ENCODE measurements at places on chromosomes 7 and 10.

DNA sequence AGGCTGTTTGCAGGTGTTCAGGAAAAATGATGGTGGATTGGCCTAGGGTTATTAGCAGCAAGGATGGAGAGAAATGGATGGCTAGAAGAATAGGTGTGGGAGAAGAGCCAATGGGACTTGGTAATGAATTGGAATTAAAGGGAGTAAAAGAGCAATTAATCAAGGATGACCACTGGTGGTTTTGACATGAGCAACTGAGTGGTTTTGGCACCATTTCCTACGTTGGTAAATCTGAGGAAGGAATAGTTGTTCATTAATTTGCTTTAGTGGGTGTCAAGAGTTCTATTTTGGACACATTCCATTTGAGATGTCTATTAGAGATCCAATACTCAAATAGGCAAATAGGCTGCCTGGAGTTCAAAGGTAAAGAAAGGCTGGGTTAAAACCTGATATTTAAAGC, 38.2 kb upstream of the NRBF2 start:
- no peak for DNase-seq

GRCh38 chr7:138295049-138295637, 164.9 kb upstream of the TRIM24 start:
- no peak for DNase-seq

DNA sequence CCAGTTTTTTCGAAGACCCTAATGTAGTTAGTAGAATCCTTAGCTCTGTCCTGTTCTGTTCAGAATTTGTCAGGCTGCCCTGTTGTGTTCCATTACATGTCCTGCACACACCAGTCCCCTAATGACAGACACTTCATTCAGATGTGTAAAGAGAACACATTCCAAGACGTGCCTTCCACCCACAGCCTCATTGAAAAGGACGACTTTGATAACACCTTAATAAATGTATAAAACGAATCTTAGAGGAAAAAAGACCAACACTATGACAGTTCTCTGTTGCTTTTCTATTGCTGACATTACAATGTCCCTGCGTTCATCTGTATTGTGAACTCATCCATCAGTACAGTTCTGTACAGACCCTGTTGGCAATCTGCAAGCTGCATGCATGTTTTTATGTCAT, 3.5 kb downstream of the LRRTM3 start:
- DNase-seq: no peak

DNA sequence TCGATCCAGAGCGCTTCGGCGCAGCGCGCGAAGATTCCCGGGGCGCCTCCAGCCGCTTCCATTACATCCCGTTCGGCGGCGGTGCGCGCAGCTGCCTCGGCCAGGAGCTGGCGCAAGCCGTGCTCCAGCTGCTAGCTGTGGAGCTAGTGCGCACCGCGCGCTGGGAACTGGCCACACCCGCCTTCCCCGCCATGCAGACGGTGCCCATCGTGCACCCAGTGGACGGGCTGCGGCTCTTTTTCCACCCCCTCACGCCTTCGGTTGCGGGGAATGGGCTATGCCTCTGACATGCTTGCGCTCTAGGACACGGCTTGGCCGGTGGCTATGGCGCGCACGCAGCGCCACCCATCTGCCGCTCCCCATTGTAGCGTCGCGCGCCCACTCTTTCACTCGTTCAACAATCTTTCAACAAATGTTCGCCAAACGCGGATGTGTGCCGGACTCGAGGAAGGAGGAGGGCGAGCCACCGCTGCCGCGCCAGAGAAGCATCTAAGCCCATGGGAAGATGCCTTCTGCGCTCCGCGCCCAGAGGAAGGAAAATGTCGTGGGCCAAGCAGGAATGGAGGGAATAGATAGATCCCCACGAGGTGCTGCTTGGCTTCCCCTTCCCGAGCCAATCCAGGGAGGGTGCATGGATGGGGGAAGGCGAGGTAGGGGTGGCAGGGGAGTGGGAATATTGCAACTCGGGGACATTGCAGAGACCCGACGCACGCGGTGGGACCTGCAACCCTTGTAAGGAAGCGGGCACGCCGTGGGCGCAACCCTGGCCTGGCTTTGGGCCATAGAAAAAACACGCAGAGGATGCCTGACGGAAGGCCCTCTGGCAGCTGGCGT, 5.1 kb upstream of the CYP26A1 start:
- DNase-seq: no peak

DNA sequence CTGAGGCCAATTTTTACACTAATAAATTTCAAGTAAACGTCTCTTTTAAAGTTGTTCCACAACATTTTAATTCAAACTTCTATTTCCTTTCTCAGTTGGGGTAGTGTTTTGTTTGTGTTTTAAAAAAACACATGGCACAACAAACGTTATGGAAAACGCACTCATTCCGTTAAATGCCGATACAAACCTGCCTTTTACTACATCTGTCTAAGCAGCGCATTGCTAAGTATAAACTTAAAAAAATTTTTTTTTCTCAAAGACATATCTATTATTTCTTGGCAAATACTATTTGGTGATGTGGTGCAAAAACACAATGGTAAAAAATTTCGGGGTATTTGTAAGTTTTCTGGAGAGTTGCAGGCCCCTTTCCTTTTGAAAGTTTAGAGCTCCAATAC, 1.4 kb downstream of the SKIDA1 start:
- DNase-seq: no peak

DNA sequence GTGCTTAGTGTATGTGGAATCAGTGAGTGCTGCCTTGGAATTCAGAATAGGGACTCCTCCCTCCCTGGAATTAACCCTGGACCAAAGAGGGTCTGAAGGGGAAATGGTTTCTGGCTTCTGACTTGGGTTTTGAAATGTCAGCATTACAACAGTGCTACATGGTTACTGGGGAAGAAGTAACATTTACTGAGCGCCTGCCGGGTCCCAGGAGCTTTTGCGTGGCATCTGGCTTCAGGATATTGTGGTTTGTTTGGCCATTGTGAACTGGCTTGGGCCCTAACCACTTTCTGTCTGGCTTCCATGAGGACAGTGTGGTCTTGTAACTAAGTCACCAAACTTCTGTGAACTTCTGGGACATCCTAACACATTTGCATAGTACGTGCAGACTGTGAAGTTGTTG, 21.3 kb downstream of the TSPAN15 start:
- no peak for DNase-seq

GRCh38 chr10:63437116-63437949, 28.4 kb downstream of the JMJD1C start:
- DNase-seq: no peak

GRCh38 chr10:51384971-51385370, 310.7 kb downstream of the PRKG1 start:
- DNase-seq: no peak

DNA sequence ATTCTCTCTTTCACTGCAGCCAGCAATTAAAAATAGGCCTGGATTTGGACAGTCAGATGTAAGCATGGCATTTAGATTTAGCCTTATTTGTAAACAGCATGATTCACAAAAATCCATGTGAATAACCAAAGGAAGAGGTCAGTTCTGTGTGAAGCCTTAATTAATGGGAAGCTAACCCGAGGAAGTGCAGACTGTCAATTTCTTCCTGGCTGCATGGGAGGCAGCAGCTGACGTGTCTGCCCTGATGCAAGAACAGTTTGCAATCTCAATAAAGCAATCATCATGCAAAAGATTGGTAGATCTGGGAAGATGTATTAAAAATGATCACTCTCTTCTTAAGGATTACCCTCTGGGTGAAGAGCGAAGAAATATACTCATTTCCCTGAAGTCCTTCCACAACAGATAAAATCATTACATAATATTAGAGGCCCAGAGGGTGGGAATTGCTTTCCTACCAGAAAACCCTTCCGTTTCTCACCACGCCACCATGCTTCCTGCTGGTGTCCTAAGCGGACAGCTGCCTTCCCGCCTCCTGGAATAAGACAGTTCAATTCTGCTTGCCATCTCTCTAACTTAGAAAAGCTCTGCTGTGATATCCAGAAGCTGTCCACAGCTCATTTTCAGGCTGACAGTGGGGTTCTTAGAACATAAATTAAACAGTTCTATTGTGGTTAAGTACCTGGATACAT, 526.7 kb upstream of the NRP1 start:
- no peak for DNase-seq

- DNase-seq: no peak
These were observed 190.7 kb upstream of the KAT6B start for GRCh38 chr10:74635655-74636054.

GRCh38 chr10:49272251-49273081, 26.5 kb upstream of the C10orf71 start:
- DNase-seq: no peak

- DNase-seq: no peak
These were observed 1.1 kb downstream of the RRP12 start for GRCh38 chr10:97399843-97400545.

GRCh38 chr7:158728911-158729645, 24.5 kb upstream of the NCAPG2 start:
- DNase-seq: no peak

- no peak for DNase-seq
These were observed 33.2 kb downstream of the TRIM8 start for GRCh38 chr10:102677331-102678067.

GRCh38 chr7:1979591-1980560, 252.9 kb downstream of the MAD1L1 start:
- no peak for DNase-seq

DNA sequence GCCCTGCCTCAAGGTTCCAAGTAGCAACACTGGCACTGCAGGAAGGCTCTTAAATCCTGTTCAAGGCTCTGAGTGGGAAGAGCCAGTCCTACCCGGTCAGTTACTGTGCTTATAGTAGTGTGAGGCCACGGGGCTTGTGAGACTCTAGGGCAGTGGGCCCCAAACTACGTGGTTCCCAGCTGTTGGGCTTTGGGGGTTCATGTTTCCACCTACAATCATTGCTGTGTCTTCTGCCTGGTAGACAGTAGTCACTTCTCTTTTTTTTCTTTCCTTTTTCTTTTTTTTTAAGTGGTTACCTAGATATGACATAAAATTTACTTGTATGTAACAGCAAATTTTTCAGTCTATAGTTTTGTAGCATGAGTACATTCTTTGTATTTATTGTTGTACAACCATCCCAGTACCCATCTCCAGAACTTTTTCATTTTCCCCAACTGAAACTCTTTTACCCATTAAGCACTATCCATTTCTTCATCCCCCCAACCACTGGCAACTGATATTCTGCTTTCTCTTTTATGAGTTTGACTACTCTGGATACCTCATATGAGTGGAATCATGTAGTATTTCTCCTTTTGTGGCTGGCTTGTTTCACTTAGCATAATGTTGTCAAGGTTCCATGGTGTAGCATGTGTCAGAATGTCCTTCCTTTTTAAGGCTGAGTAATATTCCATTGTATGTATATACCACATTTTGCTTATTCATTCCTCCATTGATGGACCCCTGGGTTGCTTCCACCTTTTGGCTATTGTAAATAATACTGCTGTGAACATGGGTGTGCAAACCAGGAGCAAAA, 7.7 kb downstream of the UBTD1 start:
- no peak for DNase-seq

GRCh38 chr10:92268748-92269147, 22.1 kb downstream of the CPEB3 start:
- no peak for DNase-seq

GRCh38 chr7:131330299-131330698, 2.6 kb downstream of the MKLN1 start:
- DNase-seq: no peak

DNA sequence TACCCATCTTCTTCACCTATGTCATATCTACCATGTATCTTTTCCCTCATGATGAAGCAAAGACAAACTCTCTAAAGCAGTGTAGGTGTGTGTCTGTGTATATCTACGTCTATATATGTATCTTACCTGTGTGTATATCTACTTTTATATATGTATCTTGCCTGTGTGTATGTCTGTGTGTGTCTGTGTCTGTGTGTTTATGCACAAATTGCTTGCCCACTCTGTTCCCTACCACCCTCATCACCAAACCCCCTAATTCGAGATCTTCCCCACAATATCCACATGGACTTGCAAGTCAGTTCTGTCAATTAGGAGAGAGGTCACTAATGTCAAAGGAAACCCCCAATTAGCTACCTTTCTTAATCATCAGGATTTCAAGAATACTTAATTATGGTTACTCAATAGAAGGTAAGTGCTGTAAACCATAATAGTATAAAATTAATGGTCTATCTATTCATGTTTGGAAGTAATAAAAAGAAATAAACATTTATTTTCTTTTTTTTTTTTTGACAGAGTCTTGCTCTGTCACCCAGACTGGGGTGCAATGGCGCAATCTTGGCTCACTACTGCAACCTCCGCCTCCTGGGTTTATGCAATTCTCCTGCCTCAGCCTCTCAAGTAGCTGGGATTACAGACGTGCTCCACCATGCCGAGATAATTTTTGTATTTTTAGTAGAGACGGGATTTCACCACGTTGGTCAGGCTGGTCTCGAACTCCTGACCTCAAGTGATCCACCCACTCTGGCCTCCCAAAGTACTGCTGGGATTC, 43.6 kb downstream of the ANKRD61 start:
- no peak for DNase-seq

DNA sequence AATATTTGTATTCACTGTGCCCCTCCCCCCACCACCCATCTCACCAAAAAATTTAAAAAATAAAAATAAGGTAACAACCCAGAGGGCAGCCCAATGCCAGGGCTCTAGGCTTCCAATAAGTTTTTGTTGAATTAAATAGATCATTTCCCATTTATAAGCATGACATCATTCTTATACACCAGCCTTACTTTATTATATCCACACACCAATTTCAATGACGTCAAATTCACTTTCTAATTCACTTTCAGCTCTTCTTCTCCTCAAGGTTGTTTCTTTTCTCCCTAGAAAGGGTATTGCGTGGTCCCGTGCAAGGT, 1.2 kb upstream of the DKK1 start:
- no peak for DNase-seq

GRCh38 chr7:80511964-80512363, at the start of gene GNAT3:
GNAT3 (minus strand) TSS chr7:80512064; CDS start chr7:80511926, 138 bp downstream.
- DNase-seq: no peak

- DNase-seq: no peak
These were observed 15.5 kb upstream of the PTPRN2 start for GRCh38 chr7:158602905-158603772.

DNA sequence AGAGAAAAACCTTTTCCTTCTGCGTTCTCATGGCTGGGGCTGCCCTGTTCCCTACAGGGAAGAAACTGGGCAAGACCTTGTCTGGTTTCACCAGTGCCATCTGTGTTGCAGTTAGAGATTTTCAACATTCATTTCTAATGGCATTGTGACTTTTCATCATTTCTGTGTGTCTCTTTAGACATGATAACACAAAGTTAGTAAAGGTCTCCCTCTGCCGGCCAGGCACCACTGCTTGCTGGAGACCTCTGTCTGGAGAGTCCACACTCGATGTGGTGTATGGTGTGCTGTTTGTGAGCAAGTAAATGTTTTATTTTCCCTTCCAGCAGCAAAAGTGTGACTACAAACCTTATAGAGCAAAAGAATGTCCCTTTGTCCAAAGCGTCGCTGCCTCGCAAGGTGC, 213.5 kb downstream of the PAXIP1 start:
- DNase-seq: no peak

- no peak for DNase-seq
These were observed 55.4 kb upstream of the INHBA start for GRCh38 chr7:41758321-41758720.

- no peak for DNase-seq
These were observed 4.1 kb upstream of the KIF5B start for GRCh38 chr10:32060347-32060746.

- DNase-seq: no peak
These were observed 11.4 kb downstream of the ZWINT start for GRCh38 chr10:56349611-56350010.
